ENCODE measurements at places on chromosomes 7 and 10. TPM values are rescaled to one million over a fixed set of nuclear protein-coding genes. Genes with fewer than 3 reads are reported as not detected.

ADCK2 gene
- polyA plus RNA-seq, result 15.4 TPM

TAS2R3 gene
- polyA plus RNA-seq, result 0.29 TPM

MMD2 gene
- polyA plus RNA-seq, result not detected

LRRC17 gene
- 2.4 TPM for polyA plus RNA-seq

CALHM2 gene
- polyA plus RNA-seq, result 80.1 TPM

OR2A1 gene
- not detected for polyA plus RNA-seq

NSUN6 gene
- polyA plus RNA-seq, result 2.7 TPM

TRPV6 gene
- not detected for polyA plus RNA-seq

TRIM8 gene
- 60.4 TPM for polyA plus RNA-seq

STK31 gene
- not detected for polyA plus RNA-seq

FAM241B gene
- 3.4 TPM for polyA plus RNA-seq

UCMA gene
- polyA plus RNA-seq, result not detected

ABCB1 gene
- 0.40 TPM for polyA plus RNA-seq

GRM8 gene
- not detected for polyA plus RNA-seq

MGAM2 gene
- not detected for polyA plus RNA-seq

Data from BJ (cell line).